ENCODE measurements at places on chromosomes 3 and 15. TPM values are rescaled to one million over a fixed set of nuclear protein-coding genes. Genes with fewer than 3 reads are reported as not detected.

Gene STARD5
- 0.41 TPM for total RNA-seq

Gene ZBED2
- total RNA-seq, result 45.1 TPM

Gene RAD54L2
- 22.6 TPM for total RNA-seq

Gene TRPM1
- total RNA-seq, result not detected

Gene SYNPR
- total RNA-seq, result not detected

Gene ERC2
- 0.75 TPM for total RNA-seq

Gene GOLGA8Q
- not detected for total RNA-seq

Gene UROC1
- total RNA-seq, result not detected

Gene ATP13A4
- total RNA-seq, result 0.22 TPM

- H3K4me3 ChIP-seq, result no peak overlapping the region
- no peak for DNase-seq
- no peaks in the 10 kb centered on the region for H3K36me3 ChIP-seq
- no peaks in the 10 kb centered on the region for H3K27me3 ChIP-seq
- no peak overlapping the region for H3K27ac ChIP-seq
Measured at GRCh38 chr3:154590675-154591384, 160.8 kb upstream of the GPR149 start.

GRCh38 chr3:17478673-17479072 is 263.8 kb downstream of the TBC1D5 start:
- no peak for DNase-seq
- H3K4me1 ChIP-seq, result no peaks in the 10 kb centered on the region
- no peak overlapping the region for H3K27ac ChIP-seq
- H3K36me3 ChIP-seq, result no peaks in the 10 kb centered on the region

DNA sequence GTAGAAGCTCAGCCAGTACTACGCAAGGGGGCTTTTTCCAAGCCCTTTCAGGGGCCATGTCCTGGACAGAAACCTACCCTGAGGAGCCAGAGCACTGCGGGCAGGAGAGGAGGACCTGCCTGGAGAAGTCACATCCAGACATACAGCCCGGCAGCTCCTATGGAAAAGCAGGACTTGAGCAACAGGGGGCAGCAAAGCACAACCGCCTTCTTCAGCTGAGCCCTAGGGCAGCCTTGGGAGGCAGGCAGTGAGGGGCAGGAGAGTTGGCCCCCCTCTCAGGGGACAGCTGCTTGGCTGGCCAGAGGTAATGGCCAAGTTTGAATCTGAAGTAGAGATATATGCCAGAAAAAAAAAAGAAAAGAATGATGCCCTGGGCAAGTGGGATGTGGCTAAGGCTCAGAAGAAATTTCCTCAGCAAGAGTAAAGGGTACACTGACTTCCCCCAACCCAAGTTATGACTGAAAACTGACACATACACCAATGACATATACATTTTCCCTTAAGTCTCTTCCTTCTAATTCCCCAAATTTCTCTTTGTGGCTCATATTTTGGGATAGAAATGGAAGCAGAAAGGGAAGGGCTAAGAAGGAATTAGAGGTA is 56.9 kb downstream of the CYP19A1 start:
- H3K27me3 ChIP-seq, result peaks cover 12% of the 10 kb centered on the region
- H3K4me1 ChIP-seq, result no peaks in the 10 kb centered on the region
- H3K36me3 ChIP-seq, result no peaks in the 10 kb centered on the region
- no peak overlapping the region for H3K4me3 ChIP-seq
- no peak overlapping the region for H3K27ac ChIP-seq

GRCh38 chr3:124995460-124995994 is 60.3 kb downstream of the HEG1 start:
- H3K36me3 ChIP-seq, result no peaks in the 10 kb centered on the region
- no peak overlapping the region for H3K4me3 ChIP-seq
- DNase-seq, result peak; percentile 54
- H3K27ac ChIP-seq, result no peak overlapping the region

GRCh38 chr3:55923207-55923606 is 436.1 kb upstream of the WNT5A start:
- no peaks in the 10 kb centered on the region for H3K36me3 ChIP-seq
- no peaks in the 10 kb centered on the region for H3K27me3 ChIP-seq
- DNase-seq, result no peak
- H3K27ac ChIP-seq, result no peak overlapping the region
- H3K4me1 ChIP-seq, result no peaks in the 10 kb centered on the region
- no peak overlapping the region for H3K4me3 ChIP-seq

DNA sequence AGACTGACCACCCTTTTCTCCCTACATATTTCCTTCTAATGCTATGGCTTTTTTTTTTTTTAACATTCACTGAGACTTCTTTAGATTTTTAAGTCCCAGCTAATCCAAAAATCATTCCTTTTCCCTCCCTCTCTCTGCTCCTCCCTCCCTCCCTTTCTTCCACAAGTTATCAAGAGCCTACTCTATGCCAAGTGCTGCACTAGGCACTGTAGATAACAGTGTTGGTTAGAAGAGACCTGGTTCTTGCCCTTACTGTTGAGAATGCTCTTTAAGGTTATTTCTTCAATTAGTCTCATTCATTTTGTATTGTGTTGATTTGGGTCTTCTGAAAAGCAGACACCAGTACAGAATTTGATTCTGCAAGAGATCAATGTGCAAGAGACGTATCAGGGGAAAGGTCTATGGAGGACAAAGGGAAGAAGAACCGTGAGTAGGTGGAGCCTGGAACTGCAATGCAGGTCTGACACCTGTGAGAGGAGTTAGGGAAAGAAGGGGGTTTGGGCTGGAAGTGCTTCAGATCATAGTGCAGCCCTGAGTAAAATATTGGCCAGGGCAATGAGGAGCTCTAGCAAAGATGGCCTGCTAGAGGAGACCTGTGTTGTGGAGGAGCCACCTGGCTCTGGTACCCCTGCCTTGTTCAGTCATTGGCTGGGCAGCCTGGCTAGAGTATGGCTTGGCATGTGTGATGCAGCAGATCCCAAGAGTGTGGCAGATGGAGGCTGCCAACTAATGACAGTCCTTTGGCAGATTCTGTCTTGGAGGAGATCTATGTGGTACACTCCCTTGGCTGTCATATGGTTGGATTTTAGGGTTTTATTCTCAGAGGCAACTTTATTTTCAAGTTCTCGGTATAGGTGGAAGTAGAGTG is 9.7 kb upstream of the PCOLCE2 start:
- no peak overlapping the region for H3K4me3 ChIP-seq
- H3K36me3 ChIP-seq, result no peaks in the 10 kb centered on the region
- H3K27ac ChIP-seq, result no peak overlapping the region

DNA sequence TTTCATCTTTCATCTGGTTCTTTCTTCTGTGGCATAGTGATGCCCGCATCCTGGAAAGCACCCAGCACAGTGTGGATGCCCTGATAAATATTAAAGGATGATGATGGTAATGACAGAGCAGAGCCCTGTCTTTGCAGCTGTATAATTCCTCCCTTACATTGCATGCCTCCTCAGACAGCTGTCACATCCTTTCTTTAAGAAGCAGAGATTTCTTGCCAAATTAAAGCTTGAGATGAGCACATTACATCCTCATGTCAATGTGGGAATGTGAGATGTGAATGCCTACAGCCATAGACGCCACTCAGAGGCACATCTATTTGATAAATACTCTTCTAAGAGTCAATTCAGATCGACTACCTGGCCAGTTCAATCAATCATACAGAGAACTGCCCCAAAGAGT is 642.0 kb downstream of the ZNF385D start:
- no peaks in the 10 kb centered on the region for H3K36me3 ChIP-seq
- no peak for DNase-seq
- H3K27ac ChIP-seq, result no peak overlapping the region
- H3K4me3 ChIP-seq, result no peak overlapping the region

GRCh38 chr15:94477913-94478553 is 246.7 kb downstream of the MCTP2 start:
- no peak overlapping the region for H3K4me3 ChIP-seq
- H3K4me1 ChIP-seq, result no peaks in the 10 kb centered on the region
- no peaks in the 10 kb centered on the region for H3K36me3 ChIP-seq
- DNase-seq, result no peak

- no peak for DNase-seq
- no peak overlapping the region for H3K27ac ChIP-seq
- no peaks in the 10 kb centered on the region for H3K36me3 ChIP-seq
- no peaks in the 10 kb centered on the region for H3K4me1 ChIP-seq
Measured at GRCh38 chr3:95351158-95351557, 1288.3 kb downstream of the NSUN3 start.

- no peak overlapping the region for H3K27ac ChIP-seq
- peaks cover 11% of the 10 kb centered on the region for H3K4me1 ChIP-seq
- no peaks in the 10 kb centered on the region for H3K27me3 ChIP-seq
- DNase-seq, result peak; percentile 48
Measured at GRCh38 chr3:64238971-64239667, 13.9 kb upstream of the PRICKLE2 start.

DNA sequence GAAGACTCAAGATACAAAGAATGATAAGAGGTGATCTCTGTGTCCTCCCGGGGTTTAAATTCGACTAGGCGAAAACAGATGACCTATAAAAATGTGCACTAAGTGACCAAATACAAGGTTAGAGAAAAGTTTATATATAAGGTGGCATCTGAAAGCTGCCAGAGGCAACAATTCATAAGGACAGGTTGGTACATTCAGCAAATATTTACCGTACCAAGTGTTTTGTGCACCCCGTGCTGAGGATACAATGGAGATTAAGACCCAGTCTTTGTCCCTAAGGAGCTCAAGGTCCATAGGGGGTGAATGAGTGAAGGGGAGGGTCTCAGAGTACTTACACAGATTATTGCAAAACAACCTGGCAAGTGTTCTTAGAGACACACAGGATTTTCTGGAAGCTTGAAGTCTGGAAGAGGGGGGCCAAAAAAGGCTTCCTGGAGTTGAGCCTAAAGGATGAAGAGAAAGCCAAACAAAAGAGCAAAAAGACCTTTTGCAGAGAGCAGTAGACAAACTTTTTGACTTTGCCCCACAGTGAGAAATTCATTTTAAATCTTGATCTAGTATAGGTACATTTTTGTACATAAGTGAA is 71.4 kb upstream of the LRIG1 start:
- H3K4me3 ChIP-seq, result no peak overlapping the region
- no peaks in the 10 kb centered on the region for H3K36me3 ChIP-seq
- DNase-seq, result no peak
- no peaks in the 10 kb centered on the region for H3K27me3 ChIP-seq
- no peak overlapping the region for H3K27ac ChIP-seq

DNA sequence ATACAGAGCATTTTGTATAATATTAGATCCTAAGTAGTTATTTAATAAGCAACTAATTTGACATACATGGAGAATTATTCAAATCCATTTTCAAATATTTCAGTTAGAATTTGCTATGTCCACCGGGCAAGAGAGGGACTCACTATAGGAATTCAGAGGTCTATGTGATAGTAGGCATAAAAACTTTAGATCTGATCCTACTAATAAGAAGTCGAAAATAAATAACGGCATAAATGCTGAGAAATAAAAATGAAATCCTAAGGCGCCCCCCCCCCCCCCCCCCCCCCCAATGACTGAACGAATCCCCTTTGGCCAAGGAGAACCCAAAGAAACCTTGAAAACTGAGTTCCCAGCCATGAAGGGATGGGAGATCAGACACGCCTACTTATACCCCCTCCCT is 80.6 kb downstream of the ZNF385D start:
- H3K4me1 ChIP-seq, result no peaks in the 10 kb centered on the region
- no peak for DNase-seq
- no peaks in the 10 kb centered on the region for H3K27me3 ChIP-seq
- no peaks in the 10 kb centered on the region for H3K36me3 ChIP-seq
- no peak overlapping the region for H3K4me3 ChIP-seq

GRCh38 chr3:125357032-125357658 is 18.0 kb downstream of the ZNF148 start:
- H3K27ac ChIP-seq, result no peak overlapping the region
- no peaks in the 10 kb centered on the region for H3K4me1 ChIP-seq
- H3K36me3 ChIP-seq, result no peaks in the 10 kb centered on the region
- H3K4me3 ChIP-seq, result no peak overlapping the region

DNA sequence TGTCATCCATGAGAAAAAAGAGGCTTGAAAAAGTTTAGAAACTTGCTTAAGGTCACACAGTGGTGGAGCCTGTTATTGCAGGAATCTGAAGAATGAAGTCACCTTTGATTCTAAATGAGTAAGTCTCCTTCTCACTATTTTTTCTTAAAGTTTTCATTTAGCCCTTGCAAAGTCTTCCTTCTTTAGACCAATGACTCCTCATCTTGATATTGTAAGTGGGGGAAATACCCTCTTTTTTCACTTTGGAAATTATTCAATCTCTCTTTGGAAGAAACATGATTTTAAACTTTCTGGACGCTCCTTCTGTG is 787 bp upstream of the SLMAP start:
- peak overlapping the region; percentile 95 for H3K27ac ChIP-seq
- no peaks in the 10 kb centered on the region for H3K27me3 ChIP-seq
- peak; percentile 22 for DNase-seq
- peak overlapping the region; percentile 74 for H3K4me3 ChIP-seq

DNA sequence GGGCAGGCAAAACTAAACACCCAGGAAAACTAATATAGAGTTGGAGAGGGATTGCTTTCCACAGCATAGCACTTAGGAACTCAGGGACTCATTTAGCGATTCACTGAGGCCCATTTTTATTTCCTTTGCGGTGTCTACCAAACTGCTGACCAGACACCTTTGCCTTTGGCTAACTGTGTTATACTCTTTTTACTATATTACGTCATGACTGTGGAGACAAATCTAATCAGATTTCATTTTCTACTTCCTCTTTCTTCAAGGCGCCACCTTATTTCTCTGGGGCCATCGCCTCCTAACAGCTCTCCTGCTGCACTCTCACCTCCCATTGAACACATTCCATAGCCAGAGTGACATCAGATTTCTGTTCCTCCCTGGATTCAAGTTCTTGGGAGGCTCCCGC is 215.7 kb upstream of the WNT5A start:
- DNase-seq, result no peak
- no peaks in the 10 kb centered on the region for H3K36me3 ChIP-seq
- H3K27ac ChIP-seq, result no peak overlapping the region
- no peak overlapping the region for H3K4me3 ChIP-seq
- no peaks in the 10 kb centered on the region for H3K4me1 ChIP-seq

GRCh38 chr3:74693696-74694393 is 79.4 kb upstream of the CNTN3 start:
- no peak for DNase-seq
- no peaks in the 10 kb centered on the region for H3K36me3 ChIP-seq
- H3K4me3 ChIP-seq, result no peak overlapping the region
- H3K27me3 ChIP-seq, result no peaks in the 10 kb centered on the region
- H3K4me1 ChIP-seq, result no peaks in the 10 kb centered on the region
- no peak overlapping the region for H3K27ac ChIP-seq

DNA sequence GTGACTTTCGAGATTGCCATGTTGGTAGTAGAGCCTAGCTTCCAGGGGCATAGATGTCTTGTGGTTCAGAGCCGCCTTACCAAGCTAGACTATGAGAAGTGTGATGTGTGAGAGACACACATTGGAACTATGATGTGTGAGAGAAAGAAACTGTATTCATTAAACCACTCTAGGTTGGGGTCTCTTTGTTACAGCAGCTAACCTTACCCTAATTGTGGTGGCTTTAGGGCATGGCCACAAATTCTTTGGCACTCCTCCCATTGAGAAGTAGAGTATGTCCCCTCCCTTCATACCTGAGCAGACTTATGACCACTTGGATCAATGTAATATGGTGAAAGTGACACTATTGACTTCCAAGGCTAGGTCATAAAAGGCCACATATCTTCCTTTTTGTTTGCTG is 35.3 kb upstream of the CDV3 start:
- H3K27me3 ChIP-seq, result no peaks in the 10 kb centered on the region
- H3K36me3 ChIP-seq, result no peaks in the 10 kb centered on the region
- no peak overlapping the region for H3K4me3 ChIP-seq
- H3K27ac ChIP-seq, result no peak overlapping the region

- DNase-seq, result peak; percentile 36
- H3K27ac ChIP-seq, result peak overlapping the region; percentile 58
- no peak overlapping the region for H3K4me3 ChIP-seq
- peaks cover 15% of the 10 kb centered on the region for H3K4me1 ChIP-seq
Measured at GRCh38 chr3:191484461-191484860, 23.5 kb downstream of the PYDC2 start.

GRCh38 chr15:35932531-35932930 is 386.6 kb upstream of the DPH6 start:
- H3K36me3 ChIP-seq, result no peaks in the 10 kb centered on the region
- H3K4me3 ChIP-seq, result no peak overlapping the region
- H3K27me3 ChIP-seq, result no peaks in the 10 kb centered on the region
- no peaks in the 10 kb centered on the region for H3K4me1 ChIP-seq
- no peak overlapping the region for H3K27ac ChIP-seq
